ENCODE measurements at places on chromosomes 2 and 18. TPM values are rescaled to one million over a fixed set of nuclear protein-coding genes. Genes with fewer than 3 reads are reported as not detected.

Gene SPEG
- total RNA-seq: 2.1 TPM

Gene GNAL
- 0.24 TPM for total RNA-seq

Gene PRADC1
- 29.5 TPM for total RNA-seq

Gene ZAP70
- 156 TPM for total RNA-seq

Gene PRLH
- not detected for total RNA-seq

Gene TRIM43
- not detected for total RNA-seq

Gene BMP10
- not detected for total RNA-seq

Gene PID1
- total RNA-seq: not detected

Gene GTF2A1L
- total RNA-seq: not detected

GRCh38 chr2:112821142-112821541 lies 15.4 kb downstream of the IL1B start:
- DNase-seq: no peak

- DNase-seq: no peak
Measured at GRCh38 chr2:234826681-234827080, 125.1 kb upstream of the SH3BP4 start.

DNA sequence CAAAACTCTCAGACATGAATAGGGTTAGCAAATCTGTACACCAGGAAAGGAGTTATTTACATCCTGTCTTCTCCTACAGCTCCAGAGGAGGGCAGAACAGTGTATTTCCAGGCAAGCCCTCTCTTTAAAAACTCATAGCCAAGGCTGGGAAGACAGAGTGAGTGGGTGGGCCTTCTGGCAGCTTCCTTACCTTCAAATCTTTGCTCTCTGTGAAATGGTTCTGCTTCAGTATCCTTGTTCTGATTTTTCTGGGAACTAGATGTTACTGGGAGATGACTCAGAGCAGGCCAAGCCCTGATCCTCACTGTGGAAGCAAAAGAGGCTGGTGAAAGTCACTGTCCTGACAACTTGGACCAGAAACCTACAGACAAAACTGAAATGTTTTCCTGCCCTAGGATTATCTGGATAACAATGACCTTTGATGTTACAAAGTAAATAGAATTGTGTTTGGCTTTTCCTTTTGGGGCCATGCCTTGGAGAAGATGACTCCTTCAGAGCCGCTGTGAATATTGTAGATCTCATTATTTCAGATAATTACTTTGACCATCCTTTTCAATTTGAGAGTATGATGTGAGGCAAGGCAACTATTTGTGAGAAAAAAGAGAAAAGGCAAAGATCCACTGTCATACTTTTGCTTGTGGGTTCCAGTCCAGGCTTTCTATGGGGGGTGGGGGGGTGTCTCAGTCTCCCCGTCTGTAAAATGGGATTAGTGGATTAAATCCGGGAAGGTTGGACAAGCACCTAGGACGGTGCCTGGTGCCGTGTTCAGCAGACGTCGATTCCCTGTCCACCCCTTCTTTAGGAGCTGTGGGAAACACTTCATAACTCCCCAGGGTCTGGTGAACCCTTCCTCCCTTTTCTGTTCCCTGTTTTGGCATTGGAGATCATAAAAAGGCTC lies 644 bp upstream of the QPCT start:
- no peak for DNase-seq

DNA sequence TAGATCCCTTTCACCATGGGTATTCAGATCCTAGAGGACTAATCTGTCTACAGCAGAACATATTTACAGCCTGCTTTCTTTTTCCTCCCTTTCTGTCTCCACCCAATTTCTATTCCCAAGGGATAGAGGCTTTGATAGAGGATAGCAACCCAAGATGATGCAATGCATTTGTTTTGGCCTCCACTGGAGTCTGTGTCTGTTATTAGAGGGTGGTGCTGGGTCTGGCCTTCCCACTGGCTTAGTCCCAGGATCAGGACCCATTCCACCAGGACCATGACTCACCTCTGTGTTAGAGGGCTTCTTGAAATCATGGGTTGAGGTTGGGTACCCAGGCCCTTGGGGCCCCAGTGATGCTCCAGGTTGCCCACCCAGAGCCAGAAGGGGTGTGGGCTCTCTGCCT lies 239.7 kb upstream of the TNP1 start:
- no peak for DNase-seq

- DNase-seq: no peak
Measured at GRCh38 chr2:234249873-234250272, 199.4 kb downstream of the SPP2 start.

DNA sequence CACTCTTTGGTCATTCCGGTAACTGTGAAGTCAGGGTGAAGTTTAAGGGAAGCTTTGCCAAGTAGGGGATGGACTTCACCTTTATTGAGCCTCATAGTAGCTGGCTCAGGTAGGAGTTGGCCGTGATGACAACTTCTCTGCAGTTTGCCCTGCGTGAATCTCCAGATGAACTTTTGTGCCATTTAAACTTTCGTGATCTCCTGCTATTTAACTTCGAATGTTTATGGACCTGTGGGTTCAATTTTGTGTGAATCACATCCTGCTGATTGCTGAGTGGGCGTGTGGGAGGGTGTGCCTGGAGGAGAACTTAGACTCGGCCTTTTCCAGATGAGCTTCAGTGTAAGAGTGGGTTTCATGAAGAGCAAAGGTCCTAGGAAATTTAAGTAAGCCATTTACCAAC lies 4.2 kb downstream of the UGT1A1 start:
- DNase-seq: no peak

DNA sequence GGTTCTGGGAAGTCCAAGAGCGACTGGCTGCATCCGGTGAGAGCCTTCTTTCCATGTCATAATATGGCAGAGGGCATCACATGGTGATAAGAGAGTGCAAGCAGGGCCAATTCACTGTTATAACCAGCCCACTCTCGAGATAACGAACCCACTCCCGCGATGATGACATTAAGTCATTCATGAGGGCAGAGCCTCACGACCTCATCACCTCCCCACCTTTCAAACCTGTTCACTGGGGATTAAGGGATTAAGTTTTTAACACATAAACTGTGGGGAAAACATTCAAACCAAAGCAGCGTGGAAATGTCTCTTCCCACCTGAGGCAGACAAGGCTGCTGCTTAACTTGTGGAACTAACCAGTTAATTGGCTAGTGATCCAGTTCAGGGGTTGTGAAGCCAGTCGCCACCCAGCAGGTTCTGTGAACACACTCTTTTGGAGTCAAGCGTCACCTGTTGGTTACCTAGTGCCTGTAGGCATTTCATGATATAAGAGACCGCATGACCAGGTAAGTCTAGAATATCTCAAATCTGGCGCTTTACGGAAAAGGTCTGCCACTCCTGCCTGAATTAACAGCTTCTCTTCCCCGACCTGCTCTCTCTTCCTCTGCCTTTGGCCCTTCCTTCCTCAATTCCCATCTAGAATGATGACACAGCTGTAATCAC lies 54.3 kb downstream of the EDAR start:
- no peak for DNase-seq

DNA sequence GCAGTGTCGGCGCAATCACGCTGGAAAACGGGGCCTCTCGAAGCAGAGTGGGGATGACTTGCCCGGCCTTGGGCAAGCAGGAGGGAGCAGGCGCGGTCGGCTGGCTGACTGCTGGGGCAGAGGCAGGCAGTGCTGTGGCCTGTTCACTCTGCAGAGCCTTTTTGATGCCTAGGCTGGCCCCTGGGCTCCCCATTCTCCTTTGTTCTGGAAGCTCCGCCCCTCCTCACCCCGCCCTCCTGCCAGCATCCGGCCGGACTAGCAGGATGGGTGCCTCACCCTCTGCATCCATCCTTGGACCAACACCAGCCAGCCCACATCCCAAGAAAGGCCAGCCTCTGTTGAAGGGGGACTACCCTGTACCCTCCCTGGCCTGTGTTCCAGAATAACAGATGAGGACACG lies at the start of gene ASPRV1:
ASPRV1 (minus strand) TSS at position 136 of the 400 bp plus-strand sequence. CDS start 195 bp downstream, outside the sequence.
- DNase-seq: no peak

DNA sequence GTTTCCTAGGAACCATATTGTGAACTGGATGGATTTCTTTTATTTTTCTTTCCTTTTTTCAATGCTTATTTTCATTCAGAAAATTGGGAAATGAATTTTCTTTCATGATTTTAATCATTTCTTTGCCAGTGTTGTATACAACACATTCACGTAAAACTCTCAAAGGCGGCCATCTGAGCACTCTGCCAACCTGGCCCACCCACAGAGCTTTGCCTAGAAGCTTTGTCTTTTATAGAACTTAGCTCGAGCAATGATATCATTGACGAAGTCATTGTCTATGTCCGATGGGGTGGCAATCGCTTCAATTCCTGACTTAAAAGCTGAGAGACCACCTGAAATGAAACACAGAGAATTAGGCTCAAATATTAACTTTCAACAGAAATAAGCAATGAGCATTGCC lies 13.3 kb downstream of the LYG2 start:
- DNase-seq: no peak

DNA sequence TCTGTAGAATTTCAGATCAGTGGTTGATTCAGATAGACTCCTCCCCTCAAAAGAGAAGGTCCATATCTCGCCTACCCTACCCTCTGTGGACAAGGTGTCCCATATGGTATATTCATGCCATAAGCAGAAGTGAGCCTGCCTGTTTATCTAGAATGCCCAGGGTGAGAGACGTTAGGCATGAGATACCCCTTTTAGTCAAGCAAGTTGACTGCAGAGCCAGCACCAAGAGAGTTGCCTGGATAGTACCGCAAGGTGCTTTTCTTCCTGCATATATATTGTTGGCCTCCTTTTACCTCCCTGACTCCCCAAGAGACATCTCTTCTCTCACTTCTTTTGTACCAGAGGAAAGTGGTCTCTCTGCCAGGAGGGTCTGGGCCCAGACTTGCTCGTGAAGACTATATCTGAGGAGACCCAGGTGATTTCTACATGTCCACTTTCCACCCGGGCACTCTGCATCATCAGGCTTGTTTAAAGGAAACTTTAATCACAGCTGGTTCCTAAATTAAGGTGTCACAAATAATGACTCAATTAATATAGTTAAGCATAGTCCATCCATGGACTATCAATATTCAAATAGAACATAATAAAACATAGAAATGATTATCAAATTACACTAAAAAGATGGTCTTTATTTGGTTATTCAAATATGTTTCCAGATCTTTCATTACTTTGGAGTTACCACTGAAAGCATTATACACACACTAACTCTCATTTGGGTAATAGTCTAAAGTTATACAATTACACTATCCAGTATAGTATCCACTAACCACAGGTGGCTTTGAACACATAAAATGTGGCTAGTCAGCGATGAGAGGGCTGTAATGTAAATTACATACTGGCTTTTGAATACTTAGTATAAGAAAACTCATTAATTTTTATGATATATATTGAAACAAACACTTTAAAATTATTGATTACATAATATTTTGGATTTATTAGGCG lies 4.1 kb downstream of the ITGA4 start:
- DNase-seq: no peak

- no peak for DNase-seq
Measured at GRCh38 chr2:58155160-58155778, 85.9 kb downstream of the FANCL start.

GRCh38 chr2:65746931-65747675 lies 314.7 kb upstream of the SPRED2 start:
- DNase-seq: no peak

DNA sequence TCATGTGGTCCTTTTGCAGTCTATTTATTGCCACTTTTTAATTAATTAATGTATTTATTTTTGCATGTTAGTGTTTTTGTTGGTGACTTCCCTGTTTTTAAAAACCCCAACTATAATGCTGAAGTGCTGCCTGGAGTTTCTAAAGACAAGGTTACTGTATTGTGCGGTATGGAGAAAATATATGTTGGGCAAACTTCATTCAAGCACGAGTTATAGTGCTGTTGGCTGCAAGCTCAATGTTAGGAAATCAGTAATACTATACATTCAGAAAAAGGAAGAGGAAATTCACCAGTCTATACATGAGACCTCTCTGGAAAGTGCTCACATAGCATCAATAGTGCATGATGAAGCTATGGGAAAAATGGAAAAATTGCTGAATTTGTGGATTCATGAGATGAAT lies 15.4 kb upstream of the RBMS1 start:
- DNase-seq: no peak

DNA sequence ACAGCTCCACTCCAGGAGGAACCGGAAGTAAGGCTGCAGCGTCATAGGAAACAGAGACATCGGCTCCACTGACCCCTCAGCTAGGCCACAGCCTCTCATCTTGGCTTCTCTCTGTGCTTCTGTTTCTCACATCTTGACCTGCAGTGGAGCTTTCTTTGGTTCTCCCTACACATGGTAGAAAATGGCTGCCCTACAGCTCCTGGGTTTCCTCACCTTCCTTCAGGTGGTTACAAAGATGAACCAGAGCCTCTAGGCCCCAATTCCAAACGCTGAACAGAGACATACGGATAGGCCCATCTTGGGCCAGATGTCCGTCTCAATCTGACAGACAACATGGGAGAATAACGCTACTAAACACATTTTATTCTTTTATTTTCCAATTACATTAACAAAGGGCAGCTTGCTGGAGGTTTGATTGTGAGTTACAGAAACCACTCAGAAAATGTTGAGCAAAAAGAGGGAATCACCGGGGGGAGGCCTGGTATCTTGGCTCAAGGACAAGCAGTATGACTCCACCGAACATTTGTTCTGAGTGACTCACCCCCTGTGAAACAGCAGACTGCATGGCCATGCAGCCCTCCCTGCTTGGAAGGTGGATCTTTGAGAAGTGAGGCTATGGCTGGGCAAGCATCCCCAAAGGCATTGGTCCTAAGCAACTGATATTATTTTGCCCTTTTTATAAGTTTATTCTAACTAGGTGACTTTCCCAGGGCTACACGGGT lies 303.5 kb downstream of the CDCA7 start:
- no peak for DNase-seq

- DNase-seq: no peak
Measured at GRCh38 chr2:74119339-74119738, 28.4 kb downstream of the BOLA3 start.

GRCh38 chr2:359047-359446 lies 71.2 kb upstream of the ALKAL2 start:
- no peak for DNase-seq

DNA sequence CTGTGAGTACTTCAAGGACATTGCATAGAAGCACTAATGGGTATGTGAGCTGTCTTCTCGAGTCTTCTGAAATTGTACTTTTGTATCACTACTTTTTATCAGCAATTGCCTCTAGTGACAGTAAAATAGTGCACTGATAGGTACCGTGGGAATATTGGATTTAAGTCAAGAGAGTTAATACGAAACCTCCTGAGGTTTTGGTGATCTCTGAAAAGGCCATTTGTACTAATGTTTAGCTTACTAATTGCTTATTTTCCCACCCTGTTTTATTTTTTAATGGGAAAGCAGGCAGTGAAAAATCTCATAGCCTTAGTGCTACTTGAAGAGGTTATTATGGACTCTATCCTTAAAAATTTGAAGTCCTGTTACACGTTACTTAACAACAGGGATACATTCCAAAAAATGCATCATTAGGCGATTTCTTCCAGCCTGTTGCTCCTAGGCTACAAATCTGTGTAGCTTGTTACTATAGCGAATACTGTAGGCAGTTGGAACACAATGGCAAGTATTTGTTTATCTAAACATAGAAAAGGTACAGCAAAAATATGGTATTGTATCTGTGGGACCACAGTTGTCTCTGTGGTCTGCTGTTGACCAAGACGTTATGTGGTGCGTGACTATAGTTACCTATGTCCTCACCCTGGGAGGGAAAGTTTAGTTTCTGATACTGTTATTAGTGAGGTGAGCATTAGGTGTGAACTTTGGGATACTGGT lies 65.9 kb downstream of the CAB39 start:
- no peak for DNase-seq

Data from activated T-cell treated with anti-CD3 and anti-CD28 coated beads, Interleukin-2, amount 50 U/mL, for 4 hours (primary cell).